Effector CD4-positive, alpha-beta T cell (primary cell): ENCODE measurements at places on chromosomes 6 and 20.

GRCh38 chr6:157563611-157564284 lies 182.8 kb downstream of the ZDHHC14 start:
- no peak for DNase-seq

GRCh38 chr6:98838032-98838431 lies 3.7 kb downstream of the POU3F2 start:
- no peak for DNase-seq

DNA sequence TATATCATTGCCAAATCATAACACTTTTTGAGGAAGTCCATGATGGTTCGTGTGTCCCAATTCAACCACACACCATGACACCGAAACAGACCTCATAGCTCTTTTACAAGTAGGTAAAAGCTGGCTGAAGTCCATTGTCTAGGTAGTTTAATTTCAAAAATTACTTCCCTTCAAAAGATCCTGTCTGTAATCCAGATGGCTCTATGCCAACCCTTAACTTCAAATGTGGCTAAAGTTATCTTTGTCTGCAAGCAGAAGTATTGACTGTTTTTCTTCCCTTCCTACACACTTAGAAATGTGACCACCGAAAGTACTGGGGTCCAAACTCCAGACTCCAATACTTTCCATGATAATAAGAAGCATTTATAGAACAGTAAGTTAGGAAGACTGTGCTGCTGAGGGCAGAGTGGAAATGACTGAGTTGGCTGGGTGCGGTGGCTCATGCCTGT lies 8.3 kb upstream of the TIAM2 start:
- no peak for DNase-seq

- no peak for DNase-seq
Observed at GRCh38 chr6:98827295-98828159, 6.8 kb upstream of the POU3F2 start.

DNA sequence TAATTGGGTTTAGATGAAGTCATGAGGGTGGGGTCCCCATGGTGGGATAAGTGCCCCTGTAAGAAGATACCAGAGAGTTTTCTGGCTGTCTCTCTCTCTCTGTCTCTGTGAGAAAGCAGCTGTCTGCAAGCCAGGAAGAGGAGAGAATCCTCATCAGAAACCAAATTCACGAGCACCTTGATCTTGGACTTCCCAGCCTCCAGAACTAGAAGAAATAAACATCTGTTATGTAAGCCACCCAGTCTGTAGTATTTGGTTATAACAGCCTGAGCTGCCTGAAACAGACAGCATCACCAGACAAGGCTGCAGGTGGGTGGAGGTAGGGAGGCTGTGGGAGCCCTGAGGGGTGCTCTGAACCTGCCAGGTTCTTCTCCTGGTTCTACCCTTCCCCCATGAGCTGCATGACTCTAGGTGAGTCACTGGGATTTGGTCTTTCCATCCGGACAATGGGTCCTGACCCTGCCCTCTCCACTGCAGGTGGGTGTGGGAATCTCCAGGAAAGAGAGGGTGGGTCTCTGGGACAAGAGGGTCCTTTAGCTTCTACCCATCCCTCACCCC lies 34.3 kb upstream of the VEGFA start:
- DNase-seq = no peak

GRCh38 chr20:5126512-5127203 lies at the start of gene CDS2:
CDS2 (plus strand) TSS chr20:5127008; CDS start chr20:5127093, 85 bp downstream.
- peak; percentile 100 for DNase-seq

GRCh38 chr6:71488186-71488585 lies 199.6 kb downstream of the OGFRL1 start:
- DNase-seq = no peak

DNA sequence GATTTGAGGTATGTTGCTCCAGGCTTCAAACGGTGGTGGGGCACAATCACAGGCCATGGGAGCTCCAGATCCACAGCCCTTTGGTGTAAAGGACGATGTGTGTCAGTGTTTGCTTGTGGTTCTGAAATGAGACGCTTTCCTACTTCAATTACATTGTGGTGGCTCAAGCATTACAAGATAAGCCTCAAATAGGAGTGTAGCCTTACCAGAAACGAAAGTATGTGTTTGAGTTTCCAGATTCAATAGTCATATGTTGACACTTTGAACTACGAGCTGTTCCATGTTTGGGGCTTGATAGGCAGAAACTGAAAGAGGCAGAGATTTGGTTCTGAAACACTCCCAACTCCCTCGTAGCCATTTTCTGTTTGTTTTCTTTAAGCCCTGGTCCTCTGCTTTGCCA lies 187.1 kb downstream of the MYLK4 start:
- no peak for DNase-seq

- DNase-seq = no peak
Observed at GRCh38 chr6:130946076-130946475, 117.0 kb downstream of the EPB41L2 start.

DNA sequence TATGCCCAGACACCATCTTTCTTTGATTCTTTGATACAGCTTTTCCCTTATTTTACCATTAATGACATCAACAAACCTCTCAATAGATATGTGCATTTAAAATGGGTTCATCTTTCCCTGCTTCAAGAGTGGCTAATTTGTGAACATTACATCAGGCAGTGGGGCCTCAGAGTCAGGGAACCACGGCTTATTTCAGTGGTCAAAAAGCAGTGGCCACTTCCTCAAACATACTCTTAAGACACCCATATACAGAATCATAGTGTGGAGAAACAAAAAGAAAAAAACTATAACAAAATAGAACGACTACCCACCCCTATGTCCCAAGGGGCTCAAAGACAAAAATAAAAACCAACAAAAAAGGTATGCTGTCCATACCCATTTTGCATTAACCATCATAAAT lies 12.9 kb downstream of the SALL4 start:
- no peak for DNase-seq

GRCh38 chr6:146265056-146265455 lies 236.2 kb downstream of the GRM1 start:
- no peak for DNase-seq

DNA sequence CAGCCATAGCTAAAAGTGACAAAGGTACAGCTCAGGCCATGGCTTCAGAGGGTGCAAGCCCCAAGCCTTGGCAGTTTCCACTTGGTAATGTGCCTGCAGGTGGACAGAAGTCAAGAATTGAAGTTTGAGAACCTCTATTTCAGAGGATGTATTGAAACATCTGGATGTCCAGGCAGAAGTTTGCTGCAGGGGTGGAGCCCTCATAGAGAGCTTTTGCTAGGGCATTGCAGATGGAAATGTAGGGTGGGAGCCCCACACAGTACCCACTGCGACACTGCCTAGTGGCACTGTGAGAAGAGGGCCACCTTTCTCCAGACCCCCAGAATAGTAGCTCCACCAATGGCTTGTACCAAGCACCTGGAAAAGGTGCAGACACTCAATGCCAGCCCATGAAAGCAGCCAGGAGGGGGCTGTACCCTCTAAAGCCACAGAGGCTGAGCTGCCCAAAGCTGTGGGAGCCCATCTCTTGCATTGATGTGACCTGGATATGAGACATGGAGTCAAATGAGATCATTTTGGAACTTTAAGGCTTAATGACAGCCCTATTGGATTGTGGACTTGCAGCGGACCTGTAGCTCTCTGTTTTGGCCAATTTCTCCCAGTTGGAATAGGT lies 1299.4 kb upstream of the MAP3K7 start:
- DNase-seq = no peak

- DNase-seq = no peak
Observed at GRCh38 chr6:35317483-35318195, 20.0 kb downstream of the DEF6 start.

DNA sequence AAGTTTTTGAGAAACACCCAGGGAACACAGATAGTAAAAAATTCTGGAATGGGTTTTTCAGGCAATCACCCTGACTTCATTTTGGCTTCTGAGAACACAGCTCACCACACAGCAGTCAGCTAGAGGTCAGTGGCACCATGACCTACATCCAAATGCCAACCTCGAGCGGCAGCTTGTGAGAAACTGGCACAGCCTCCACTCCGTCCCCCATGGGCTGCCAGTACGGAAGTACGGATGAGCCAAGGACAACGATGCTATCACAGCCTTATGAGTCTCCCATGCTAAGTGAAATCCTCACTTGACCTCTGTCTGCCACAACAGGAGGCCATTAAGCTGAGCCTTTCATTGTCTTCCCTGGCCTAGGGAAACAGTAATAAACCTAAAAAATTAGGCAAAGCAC lies 32.0 kb downstream of the KIF16B start:
- DNase-seq = no peak

- DNase-seq = no peak
Observed at GRCh38 chr6:16227048-16227562, 11.3 kb upstream of the GMPR start.

DNA sequence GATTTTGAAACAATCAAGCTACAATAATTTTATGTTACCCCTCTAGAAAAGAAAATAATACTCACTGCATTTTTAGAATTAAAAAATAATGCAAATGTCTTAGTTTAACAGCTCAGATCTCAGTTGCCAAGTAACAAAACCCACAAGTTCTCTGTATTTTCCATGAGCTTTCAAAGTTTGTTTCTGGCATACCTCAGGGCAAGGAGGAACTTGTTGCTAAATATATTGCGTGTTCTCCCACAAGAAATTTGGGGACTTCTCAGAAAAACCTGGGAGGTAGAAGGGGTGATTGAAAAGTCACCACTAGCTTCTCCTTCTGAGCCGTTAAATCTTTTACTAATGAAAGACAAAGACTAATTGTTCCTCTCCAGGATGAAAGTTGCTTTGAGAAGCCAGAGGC lies 236.8 kb upstream of the MARCKS start:
- DNase-seq = no peak

- no peak for DNase-seq
Observed at GRCh38 chr20:12482661-12483060, 526.1 kb upstream of the SPTLC3 start.

- DNase-seq = no peak
Observed at GRCh38 chr20:46816886-46817638, 77.6 kb upstream of the EYA2 start.

- no peak for DNase-seq
Observed at GRCh38 chr6:41463062-41463930, 82.9 kb upstream of the FOXP4 start.

GRCh38 chr6:11729076-11729475 lies 49.5 kb downstream of the ADTRP start:
- DNase-seq = no peak

- peak; percentile 63 for DNase-seq
Observed at GRCh38 chr6:139373154-139373927, 1.1 kb downstream of the CITED2 start.

DNA sequence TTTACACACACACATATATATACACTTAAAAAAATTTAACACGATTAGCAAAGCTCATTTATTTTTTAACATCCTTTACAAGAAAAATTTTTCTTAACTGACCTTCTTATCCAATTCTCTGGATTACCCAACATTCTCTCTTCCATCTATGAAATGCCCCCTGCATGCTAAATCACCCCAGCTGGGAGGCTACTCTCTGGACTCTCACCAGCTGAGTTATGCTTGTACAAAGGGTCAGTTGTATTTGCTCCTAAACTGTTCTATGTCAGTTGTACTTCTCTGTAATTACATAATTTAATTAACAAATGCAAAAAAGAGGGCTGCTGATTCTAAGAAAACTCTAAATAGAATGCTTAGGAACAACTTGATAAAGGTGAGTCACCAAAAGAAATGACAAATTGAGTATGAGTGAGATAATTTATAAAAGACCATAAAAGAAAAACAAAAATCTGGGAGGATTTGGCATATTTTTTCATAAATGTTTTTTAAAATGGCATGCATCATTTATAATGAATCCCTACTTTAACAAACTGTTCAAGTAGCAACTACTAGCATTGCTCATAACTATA lies 120.5 kb downstream of the KIF13A start:
- no peak for DNase-seq

DNA sequence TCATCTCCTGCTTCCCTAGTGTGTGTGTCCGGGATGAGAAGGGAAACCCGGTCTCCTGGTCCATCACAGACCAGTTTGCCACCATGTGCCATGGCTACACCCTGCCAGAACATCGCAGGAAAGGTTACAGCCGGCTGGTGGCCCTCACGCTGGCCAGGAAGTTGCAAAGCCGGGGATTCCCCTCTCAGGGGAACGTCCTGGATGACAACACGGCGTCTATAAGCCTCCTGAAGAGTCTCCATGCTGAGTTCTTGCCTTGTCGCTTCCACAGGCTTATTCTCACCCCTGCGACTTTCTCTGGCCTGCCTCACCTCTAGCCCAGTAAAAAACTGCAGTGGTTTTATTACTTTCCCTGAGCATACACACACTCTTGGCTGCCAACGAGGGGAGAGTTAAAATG lies 23.9 kb upstream of the C6orf141 start:
- no peak for DNase-seq

GRCh38 chr6:88669475-88669874 lies 293.9 kb downstream of the RNGTT start:
- DNase-seq = no peak

GRCh38 chr6:85449818-85450759 lies at the start of gene NT5E:
NT5E (plus strand) TSS chr6:85450083; CDS start chr6:85450140, 57 bp downstream.
- DNase-seq = no peak

DNA sequence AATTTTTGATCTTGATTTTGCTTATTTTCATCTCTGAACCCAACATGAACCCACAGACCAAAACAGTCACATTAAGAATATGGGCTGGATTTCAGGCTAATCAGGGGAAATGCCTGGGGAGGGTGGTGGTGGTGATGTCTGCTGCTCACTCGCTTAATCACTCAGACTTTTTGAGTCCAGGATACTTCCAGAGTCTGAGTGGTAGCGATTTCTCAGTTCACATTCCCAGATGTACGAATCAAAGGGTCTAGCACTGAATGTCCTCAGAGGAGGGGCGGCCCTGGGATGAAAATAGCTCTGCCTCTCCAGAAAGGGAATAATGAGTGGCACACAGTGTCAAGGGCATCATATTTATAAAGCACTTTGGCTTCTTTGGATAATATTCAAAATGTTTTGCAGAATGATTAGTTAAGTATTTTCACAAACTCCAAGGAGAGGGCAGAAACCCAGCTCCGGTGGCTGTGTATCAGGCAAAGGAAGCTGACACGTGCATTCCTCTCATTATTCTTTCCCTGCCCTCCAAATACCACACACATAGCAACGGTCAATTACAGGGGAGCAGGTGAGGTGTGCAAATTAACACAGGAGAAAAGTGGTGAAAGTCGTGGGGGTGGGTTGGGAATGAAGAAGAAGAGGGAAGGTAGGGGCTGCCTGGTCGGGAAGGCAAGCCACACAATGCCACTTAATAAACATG lies 345.2 kb upstream of the RSPO3 start:
- no peak for DNase-seq

DNA sequence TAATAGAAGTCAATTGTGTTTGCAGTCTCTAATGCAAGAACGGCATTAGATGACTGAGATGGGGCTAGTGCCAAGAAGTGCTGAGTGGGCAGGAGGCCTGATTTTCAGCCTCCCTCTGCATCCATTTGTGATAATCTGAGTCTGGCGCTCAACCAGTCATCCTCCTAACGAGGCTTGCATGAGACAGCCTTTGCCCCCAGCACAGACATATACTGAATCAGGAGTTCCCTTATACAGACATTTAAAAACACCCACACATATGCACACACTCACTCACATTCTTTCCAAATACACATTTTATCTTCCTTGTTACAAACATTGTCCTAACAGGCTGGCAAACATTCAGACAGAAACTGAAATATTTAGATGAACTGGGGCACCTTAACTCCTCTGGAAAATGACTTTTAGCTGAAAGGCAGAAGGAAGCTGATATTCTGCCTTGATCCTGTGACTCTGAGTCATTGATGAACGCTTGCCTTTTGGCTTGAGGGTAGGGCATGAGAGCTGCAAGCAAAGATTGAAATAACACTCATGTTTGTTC lies 562.3 kb downstream of the DHX35 start:
- DNase-seq = no peak

GRCh38 chr6:147204060-147204785 lies at the start of gene STXBP5:
STXBP5 (plus strand) TSS chr6:147204417; CDS start chr6:147204533, 116 bp downstream.
- peak; percentile 35 for DNase-seq

- DNase-seq = peak; percentile 24
Observed at GRCh38 chr6:35497571-35498421, 917 bp upstream of the TEAD3 start.

- no peak for DNase-seq
Observed at GRCh38 chr6:36268478-36269275, 1.2 kb upstream of the PNPLA1 start.
